Activated T-helper 2 cell treated with anti-CD3 and anti-CD28 coated beads, Interferon-gamma antibody, Interleukin-2, Interleukin-4, amounts not matched to agents 10 μg/mL and 5 μg/mL and 100 μg/mL, durations not matched to agents 14 hours and 24 hours and 36 hours (primary cell): ENCODE measurements at places on chromosomes 5 and 9. TPM values are rescaled to one million over a fixed set of nuclear protein-coding genes. Genes with fewer than 3 reads are reported as not detected.

- DNase-seq: no peak
Observed at GRCh38 chr9:95736891-95737522, 138.5 kb upstream of the ERCC6L2 start.

GRCh38 chr5:148457183-148457620 is 73.4 kb downstream of the FBXO38 start:
- no peak for DNase-seq

Gene SLC46A2
- not detected in 2 replicates for total RNA-seq

DNA sequence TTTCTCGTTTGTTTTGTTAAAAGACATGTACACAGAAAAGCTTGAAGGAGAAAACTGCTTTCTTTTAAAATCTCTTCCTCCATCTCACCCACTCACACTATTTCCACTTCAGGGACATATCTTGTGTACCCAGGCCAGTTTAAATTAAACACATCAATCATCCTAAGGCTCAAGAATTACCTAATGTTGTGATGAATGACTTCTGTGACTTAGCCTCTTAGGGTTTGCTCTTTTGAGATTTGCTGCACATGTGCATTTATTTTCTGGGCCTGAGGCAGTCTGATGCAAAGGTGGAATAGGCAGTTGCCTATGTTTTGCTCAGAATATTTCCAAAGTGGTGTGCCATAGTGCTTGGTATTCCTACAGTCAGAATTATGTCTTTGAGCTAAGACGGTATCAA is 439.9 kb upstream of the CHD1 start:
- no peak for DNase-seq
